Putamen (tissue), 1 donor: ENCODE measurements at places on chromosomes 6 and 20.

DNA sequence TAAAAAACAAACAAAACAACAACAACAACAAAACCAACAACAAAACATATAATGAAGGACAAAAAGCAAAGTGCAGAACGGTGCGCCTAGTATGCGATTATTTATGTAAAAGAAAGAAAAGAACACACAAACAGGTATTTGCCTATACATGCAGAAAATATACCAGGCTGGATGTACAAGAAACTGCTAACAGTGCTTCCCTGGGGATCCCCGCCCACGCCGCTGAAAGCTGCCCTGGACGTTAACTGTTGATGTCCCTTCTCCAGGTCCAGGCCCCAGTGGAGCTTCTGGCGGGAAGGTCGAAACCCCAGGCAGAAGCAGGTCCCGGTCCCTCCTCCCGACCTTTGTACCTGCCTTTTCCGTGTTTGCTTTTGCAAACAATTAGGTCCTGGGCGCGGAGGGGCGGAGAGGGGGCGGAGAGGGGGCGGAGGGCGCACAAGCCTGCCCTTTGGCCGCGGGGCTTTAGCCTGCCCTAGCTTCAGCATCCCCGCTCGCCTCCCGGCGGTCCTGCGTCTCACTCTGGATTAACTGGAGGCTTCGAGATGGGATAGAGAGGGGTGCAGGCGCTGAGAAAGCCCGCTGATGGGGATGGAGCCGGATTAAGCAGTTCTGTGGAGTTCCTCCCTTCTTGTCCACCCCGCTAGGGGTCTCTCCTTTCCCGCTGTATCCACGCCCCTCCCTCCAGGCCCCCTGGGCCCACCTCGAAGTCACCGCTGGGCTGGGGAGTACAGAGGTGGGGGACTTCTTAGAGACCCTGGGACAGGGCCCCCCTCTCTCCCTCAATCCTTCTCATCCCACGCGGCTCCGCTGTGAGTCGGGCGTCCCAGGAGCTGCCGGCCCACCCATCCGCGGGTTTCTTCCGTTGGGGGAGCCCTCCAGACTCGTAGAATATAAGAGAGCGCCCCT lies 8.2 kb upstream of the AHCY start:
- DNase-seq, result no peak

DNA sequence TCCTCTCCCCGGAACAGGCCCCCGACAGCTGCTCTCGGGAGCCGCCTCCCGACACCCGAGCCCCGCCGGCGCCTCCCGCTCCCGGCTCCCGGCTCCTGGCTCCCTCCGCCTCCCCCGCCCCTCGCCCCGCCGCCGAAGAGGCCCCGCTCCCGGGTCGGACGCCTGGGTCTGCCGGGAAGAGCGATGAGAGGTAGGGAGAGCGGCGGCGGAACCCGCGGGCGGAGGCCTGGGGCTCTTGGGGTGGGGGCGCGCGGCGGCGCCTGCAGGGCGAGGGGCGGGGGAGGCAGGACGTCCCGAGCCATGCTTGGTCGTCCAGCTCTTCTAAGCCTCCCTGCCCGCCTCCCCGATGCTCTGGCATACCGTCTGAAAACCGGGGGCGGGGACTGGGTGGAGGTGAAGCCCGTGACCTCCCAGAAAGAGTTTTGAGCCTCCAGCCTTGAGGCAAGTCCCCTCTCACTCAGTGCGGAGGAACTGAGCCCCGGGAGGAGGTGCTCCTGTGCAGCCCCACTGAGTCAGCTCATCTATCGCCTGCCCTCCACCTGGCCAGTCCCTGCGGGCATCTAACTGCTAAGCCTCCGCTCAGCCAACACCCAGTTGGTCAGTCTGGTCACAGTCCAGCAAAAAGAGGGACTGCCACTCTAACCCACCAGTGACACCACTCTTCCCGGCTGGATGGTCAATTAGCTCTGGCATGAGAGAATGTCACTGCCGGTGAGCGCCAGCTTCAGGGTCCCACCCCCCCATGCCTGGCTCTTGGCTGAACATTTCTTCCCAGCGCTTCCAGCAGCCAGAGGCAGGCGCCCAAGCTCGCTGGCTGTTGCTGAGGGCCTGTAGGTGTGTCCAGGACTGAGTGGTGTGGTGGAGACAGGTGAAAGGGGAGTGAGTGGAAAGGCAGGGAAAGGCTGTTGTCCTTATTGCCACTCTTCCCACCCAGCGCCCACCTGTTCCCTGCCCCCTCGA lies 482 bp downstream of the DDR1 start:
- DNase-seq, result peak; percentile 38

DNA sequence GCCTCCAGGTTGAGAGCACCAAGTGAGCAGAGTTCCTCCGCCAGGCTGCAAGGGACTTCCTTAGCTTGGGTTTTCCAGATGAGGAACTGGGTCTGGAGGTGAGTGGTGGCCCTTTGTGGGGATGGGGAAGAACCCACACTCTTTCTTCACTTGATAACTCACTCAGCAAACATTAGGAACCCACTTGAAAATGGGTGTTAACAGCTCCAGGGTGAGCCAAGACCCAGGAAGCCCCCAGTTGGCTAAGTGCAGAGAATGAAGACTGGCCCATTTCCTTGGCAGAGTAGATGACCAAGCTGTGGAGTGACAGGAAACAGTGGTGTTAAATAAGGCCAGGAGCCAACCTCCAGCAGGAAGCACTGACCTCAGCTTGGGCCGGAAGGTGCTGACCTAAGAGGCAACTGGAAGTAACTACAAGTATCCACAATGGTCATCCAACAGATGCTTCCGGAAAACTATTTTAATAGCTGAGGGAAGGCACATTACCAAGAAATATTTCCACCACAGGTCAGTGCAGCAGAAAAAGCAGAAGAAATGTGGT lies 22.7 kb downstream of the MRPL14 start:
- DNase-seq, result peak; percentile 52

- no peak for DNase-seq
Observed at GRCh38 chr6:7720346-7720745, 5.6 kb upstream of the BMP6 start.

GRCh38 chr6:43334466-43335095 lies 26.0 kb upstream of the CRIP3 start:
- DNase-seq, result no peak

GRCh38 chr6:45185403-45186251 lies 142.5 kb upstream of the RUNX2 start:
- DNase-seq, result no peak

DNA sequence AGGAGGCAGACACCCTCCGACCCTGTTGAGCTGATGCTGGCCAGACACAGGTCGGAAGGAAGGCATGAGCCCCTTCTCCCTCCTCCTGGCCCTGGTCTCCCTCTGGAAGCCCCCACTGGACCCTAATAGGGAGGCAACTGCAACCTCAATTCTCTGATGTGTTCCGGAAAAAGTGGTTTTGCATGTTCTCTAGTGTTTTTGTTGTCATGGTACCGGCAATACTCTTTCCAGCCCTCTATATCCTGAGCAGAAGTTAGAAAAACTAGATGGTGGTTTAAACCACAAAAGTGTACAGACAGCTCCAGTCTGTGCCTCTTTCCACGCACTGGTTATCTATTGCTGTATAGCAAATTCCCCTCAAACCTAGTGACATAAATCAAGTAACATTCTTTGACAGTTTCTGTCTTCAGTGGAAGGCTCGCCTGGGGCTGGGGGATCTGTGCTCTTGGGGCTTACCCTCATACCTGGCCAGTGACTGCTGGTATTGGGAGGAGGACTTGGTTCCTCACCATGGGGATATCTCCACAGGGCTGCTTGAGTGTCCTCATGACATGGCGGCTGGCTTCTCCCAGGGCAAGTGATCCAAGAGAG lies 37.0 kb downstream of the SYTL3 start:
- no peak for DNase-seq

DNA sequence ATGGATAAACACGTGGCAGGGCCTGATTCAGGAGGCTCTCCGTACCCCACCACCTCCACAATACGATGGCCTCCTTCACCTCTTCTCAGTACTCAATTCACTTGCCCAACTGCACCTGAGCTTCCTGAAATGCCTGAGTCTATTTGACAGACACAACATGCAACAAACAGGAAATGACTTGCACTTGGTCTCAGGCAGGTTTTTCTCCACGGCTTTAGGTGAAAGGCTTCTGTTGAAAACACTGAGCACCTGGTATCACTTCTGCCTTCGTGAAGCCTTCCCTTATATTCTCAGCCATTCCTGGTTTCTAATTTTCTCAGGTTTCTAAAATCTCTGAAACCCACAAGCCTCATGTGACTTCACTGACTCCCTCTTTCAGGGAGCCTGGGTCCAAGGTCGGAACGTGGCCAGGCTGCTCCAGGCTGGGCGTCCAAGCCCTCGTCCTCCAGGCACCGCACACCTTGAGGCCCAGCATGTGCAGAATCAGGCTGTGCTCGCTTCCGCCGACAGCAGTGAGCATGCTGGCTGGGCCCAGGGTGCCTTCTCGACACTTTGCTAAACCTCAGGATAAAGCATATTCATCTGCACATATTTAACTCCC lies 34.7 kb downstream of the TAF4 start:
- no peak for DNase-seq

DNA sequence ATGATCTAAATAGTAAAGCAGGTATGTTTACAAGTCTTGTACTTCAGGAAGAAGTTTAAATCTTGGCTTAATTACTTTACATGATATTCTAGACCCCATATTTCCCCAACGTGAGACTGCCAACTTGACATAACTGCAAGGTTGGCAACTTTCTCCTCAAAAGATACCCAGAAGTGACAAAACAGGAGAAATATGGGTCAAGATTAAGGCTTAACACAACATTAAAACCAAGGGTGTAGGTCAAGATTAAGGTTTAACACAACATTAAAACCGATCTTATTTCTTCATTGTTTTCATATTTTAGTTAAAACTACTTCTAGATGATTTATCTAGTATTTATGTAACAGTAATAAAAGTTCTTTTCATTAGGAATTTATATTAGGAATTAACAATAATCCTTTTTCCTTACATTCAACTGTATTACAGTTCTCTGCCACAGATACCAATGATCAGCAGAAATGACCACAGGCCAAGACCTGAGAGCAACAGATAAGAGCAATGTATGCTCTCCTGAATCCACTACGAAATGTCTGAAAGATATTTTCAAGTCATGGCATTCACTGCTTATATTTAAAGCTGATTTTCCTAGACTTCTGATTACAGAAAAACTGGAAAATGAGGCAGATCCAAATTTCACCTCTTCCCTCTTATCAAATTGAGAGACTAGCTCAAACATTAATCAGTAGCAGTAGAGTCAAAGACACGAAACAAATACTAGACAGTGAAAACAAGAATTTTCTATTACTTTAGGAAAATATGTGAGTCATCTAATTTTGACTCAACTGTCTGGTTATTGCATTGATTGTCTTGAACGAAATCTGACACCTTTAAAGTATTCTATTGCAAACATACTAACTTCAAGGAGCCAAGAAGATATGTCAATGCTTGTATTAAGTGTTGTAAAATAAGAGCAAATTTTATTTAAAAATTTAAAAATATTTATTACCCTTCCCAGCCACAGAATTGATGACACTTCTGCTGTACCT lies 72.3 kb downstream of the RNGTT start:
- no peak for DNase-seq

- no peak for DNase-seq
Observed at GRCh38 chr6:106783640-106784566, 154.5 kb downstream of the QRSL1 start.

DNA sequence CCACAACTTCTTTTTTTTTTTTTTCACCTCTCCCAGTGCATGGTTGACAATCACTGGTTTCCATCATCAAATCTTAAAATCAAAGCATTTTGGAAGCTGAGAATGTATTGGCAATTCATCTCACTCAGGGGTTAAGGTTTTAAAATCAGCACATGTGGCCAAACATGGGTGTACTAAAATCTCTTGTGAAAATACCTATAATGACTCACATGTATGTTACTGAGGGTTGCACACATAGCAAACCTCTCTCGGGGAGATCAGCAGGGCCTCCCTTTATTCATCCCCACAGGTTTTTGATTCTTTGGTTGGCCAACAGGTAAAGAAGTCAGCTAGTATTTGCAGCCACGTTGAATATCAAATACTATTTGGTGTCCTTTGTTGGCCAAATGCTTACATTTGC lies 44.3 kb upstream of the OCSTAMP start:
- no peak for DNase-seq

DNA sequence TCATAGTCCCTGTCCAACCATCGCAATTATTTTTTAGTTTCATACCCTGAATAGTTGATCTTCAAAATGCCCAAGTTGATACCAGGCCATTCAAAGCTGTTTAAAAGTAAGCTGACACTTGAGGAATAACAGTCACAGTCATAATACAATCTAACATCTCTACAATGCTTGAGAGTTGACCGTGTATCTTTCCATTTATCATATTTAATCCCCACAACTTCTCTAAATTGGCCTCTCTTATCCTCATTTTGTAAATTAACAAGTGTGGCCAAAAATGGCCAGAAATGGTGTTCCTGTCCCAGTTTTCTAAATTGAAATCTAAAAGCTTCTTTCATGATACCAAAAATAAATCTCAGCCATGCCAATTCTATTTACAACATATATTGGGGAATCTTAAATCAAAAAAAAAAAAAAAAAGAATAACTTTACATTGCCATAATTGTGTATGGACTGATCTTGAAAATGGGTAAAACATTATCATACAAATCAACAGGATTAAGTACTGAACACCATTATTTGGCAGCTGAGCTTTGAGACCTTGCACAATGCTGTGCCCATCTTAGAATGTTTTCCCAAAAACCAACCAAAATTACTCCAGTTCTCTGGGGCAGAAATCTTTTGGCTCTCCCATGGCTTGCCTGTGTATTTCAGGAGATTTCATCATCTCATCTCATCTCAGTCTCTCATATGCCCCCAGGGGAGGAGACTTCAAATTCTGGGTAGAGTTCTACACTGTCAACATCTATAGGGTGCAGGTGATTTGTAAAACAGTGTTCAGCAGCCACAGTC lies 448.7 kb upstream of the JARID2 start:
- DNase-seq, result no peak

DNA sequence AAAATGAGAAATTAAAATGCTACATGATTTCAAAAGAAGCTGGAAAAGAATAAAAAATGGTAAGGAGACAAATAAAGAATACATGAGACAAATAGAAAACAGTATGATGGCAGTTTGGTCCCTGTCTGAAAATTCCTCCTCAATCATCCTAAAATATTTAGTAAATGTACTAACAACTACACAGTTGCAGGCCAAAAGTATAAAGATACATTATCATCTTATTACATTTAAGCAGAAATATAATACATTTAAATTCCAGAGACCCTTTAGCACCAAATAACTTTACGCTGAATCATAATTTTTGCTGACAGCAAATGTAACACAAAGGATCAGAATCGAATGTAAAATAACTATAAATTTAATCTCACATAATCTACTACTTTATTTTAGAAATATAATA lies 4.4 kb downstream of the HMGCLL1 start:
- DNase-seq, result no peak
